ENCODE measurements at places on chromosomes 1 and 21. TPM values are rescaled to one million over a fixed set of nuclear protein-coding genes. Genes with fewer than 3 reads are reported as not detected.

- DNase-seq = no peak
- no peak overlapping the region for H3K4me3 ChIP-seq
- H3K27ac ChIP-seq = no peak overlapping the region
Measured at GRCh38 chr1:39324888-39325287, 120.4 kb downstream of the MACF1 start.

DNA sequence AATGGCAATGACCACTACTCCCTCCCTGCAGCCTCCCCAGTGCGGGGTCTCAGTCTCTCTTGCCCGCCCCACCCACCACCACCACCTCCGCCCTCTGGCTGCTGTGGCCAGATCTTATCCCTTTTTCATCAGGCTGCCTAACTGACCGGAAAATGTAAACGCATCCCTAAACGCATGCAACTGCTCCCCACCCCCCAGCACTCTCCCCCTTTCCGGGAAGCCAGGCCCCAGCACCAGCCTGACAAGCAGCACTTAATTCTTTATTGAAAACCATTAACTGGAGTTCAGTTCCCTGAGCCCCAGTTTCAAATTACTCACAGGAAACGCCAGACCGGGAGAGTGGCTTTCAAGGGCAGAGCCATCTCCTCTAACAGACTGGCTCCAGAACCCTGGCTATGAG, 147.7 kb downstream of the DMRTA2 start:
- no peak for DNase-seq
- H3K27ac ChIP-seq = no peak overlapping the region
- H3K4me3 ChIP-seq = no peak overlapping the region
- H3K4me1 ChIP-seq = no peaks in the 10 kb centered on the region

GRCh38 chr1:177255411-177255810, 84.7 kb downstream of the BRINP2 start:
- H3K27me3 ChIP-seq = peaks cover 30% of the 10 kb centered on the region
- H3K4me3 ChIP-seq = no peak overlapping the region
- H3K36me3 ChIP-seq = no peaks in the 10 kb centered on the region
- no peak for DNase-seq
- H3K27ac ChIP-seq = no peak overlapping the region
- peaks cover 12% of the 10 kb centered on the region for H3K4me1 ChIP-seq

DNA sequence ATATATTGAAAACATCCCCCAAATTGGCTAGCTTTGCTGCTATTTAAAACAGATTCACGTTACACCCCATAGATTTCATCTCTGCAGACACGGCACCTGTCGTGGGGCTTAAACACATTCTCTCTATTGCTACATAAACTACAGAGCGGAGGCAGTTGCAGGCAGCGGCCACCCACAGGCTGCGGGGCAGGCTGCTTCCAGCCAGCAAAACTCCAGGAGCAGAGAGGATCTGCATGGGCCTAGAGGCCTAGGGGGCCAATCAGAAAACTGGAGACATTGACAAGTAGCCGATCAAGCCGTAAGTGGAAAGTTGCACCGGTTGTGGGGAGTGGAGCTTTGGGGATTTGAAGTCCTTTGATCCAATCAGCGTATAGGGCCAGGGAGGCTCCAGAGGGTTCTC, 129.0 kb upstream of the KLHDC7A start:
- H3K27ac ChIP-seq = no peak overlapping the region
- H3K27me3 ChIP-seq = peaks cover 90% of the 10 kb centered on the region
- DNase-seq = no peak
- H3K36me3 ChIP-seq = no peaks in the 10 kb centered on the region

GRCh38 chr21:27017246-27017645, 50.4 kb upstream of the ADAMTS5 start:
- peaks cover 2% of the 10 kb centered on the region for H3K4me1 ChIP-seq
- H3K27ac ChIP-seq = no peak overlapping the region

DNA sequence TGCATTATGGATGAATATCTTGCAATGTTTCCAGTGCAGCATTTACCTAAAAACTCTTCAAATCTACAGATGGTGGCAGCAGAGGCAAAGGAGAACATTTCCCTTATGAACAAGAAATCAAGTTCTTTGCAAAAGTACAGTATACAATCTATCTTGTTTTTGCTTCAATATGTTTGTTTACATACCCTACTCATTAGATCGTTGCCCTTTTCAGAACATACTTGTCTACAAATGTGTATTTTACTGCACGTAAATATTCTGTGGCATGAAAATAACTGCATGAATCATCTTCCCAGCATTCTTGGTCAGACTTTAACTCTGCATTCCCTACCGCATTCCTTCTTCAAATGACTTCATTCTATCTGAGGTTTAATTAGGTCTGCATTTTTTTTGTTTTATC, 212.7 kb downstream of the ZP4 start:
- peak overlapping the region; percentile 34 for H3K27ac ChIP-seq
- no peak overlapping the region for H3K4me3 ChIP-seq
- H3K27me3 ChIP-seq = no peaks in the 10 kb centered on the region

DNA sequence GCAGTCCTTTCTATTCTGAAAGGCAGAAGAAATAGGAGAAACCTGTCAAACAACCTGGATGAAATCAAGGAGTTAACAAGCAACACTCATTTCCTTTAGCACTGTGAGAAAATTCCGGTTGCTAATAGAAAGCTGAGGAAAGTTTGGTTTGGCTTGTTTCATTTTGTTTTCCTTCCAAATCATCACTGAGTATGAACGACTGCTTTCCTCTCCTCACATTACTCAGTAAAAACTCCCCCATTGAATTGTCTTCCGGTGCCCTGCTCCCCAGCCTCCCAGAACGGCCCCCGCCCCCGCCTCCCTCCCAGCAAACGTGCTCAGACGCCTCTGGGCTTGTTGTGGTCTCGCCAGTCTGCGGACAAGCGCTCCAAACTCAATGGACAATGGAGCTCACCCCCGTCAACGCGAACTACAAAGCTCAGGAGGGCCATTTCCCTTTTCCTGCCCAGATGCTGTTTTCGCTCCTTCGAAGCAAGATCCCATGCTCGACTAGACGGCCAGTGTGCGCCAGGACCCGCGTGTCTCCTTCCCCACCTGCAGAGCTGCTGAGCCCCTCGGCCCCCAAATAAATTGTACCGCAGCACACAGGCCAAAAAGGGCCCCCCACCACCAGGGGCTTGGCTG, 747 bp downstream of the STX6 start:
- peak overlapping the region; percentile 88 for H3K27ac ChIP-seq
- DNase-seq = peak; percentile 62
- no peaks in the 10 kb centered on the region for H3K36me3 ChIP-seq
- H3K4me1 ChIP-seq = peaks cover 43% of the 10 kb centered on the region
- H3K4me3 ChIP-seq = peak overlapping the region; percentile 78
- H3K27me3 ChIP-seq = no peaks in the 10 kb centered on the region

DNA sequence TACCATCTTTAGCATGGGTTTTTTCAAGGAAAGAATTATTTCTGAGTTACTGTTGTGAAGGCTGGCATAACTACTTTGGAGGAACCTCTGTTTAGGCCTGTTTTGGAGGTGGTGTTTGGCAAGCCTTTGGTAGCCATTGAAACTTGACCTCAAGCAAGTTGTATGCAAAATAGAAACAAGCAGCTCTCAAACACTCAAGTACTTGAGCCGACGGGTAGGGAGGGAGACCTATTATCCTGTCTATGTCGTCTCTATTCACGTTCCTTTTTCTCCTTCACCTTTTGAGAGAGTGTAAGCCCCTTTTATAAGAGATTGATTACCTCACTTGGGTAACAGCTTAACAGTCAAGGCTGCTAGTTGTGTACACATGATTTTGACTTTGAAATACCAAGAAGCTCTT, 878.3 kb upstream of the CXADR start:
- no peaks in the 10 kb centered on the region for H3K27me3 ChIP-seq
- no peaks in the 10 kb centered on the region for H3K36me3 ChIP-seq
- no peak overlapping the region for H3K4me3 ChIP-seq
- peaks cover 15% of the 10 kb centered on the region for H3K4me1 ChIP-seq
- peak overlapping the region; percentile 2 for H3K27ac ChIP-seq

- H3K36me3 ChIP-seq = peaks cover 13% of the 10 kb centered on the region
- H3K27me3 ChIP-seq = no peaks in the 10 kb centered on the region
Measured at GRCh38 chr1:12587981-12588640, 29.9 kb downstream of the DHRS3 start.

DNA sequence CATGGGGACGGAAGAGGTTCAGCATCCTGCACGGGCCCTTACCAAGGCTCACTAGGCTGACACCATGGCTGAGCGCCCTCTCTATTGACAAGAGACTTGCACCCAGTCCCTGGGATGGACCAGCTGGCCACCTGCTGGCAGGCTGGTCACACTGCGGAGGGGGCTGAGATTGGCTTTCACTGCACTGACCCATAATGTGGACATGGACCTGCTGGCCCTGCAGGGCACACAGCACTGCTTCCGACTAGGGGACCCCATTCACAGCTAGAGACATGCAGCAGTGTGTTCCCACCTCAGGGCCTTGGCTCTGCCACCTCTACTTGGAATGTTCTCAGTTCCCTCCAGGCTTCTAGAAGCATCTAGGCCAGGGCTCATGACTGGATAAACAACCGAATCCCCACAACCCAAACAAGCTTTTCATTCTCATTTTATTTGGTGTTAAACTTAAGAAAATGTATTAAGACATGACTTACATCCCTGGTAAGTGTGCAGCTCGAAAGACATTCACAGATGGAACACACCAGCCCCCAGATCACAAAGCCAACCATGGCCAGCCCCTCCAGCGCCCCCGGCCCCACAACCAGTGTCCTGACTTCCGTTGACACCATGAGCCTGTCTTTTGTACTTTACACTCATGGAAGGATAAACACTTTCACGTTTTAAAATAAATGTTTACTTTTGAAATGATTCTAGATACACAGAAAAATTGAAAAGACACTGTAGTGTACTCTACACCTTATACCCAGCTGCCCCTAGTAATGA, 9.3 kb upstream of the SRARP start:
- H3K4me1 ChIP-seq = no peaks in the 10 kb centered on the region
- no peaks in the 10 kb centered on the region for H3K36me3 ChIP-seq
- H3K27me3 ChIP-seq = no peaks in the 10 kb centered on the region
- H3K27ac ChIP-seq = no peak overlapping the region
- peak; percentile 63 for DNase-seq

GRCh38 chr1:114208106-114208505, 54.4 kb upstream of the SYT6 start:
- no peak for DNase-seq
- peaks cover 86% of the 10 kb centered on the region for H3K27me3 ChIP-seq
- H3K36me3 ChIP-seq = no peaks in the 10 kb centered on the region
- H3K27ac ChIP-seq = no peak overlapping the region
- no peaks in the 10 kb centered on the region for H3K4me1 ChIP-seq

GRCh38 chr1:43781574-43781973, 74.2 kb downstream of the ST3GAL3 start:
- H3K4me1 ChIP-seq = peaks cover 26% of the 10 kb centered on the region
- H3K27me3 ChIP-seq = no peaks in the 10 kb centered on the region
- no peaks in the 10 kb centered on the region for H3K36me3 ChIP-seq

- peaks cover 11% of the 10 kb centered on the region for H3K27me3 ChIP-seq
- H3K4me3 ChIP-seq = no peak overlapping the region
- H3K4me1 ChIP-seq = peaks cover 8% of the 10 kb centered on the region
- no peaks in the 10 kb centered on the region for H3K36me3 ChIP-seq
Measured at GRCh38 chr1:108717774-108718316, 5.1 kb downstream of the FNDC7 start.

GRCh38 chr1:52402860-52403240, 1.4 kb downstream of the ORC1 start:
- H3K27me3 ChIP-seq = no peaks in the 10 kb centered on the region
- peaks cover 14% of the 10 kb centered on the region for H3K36me3 ChIP-seq
- DNase-seq = no peak
- no peak overlapping the region for H3K27ac ChIP-seq
- H3K4me1 ChIP-seq = peaks cover 34% of the 10 kb centered on the region

GRCh38 chr1:181483285-181484195, at the start of gene CACNA1E:
CACNA1E (plus strand) TSS chr1:181483517; CDS start chr1:181483745, 228 bp downstream.
- H3K27me3 ChIP-seq = peaks cover 95% of the 10 kb centered on the region
- no peak for DNase-seq
- H3K4me1 ChIP-seq = peaks cover 25% of the 10 kb centered on the region
- H3K4me3 ChIP-seq = peak within 1 kb of the TSS; percentile 35
- no peaks in the 10 kb centered on the region for H3K36me3 ChIP-seq

- H3K27me3 ChIP-seq = no peaks in the 10 kb centered on the region
- no peaks in the 10 kb centered on the region for H3K4me1 ChIP-seq
Measured at GRCh38 chr1:55702064-55702463, 486.9 kb upstream of the USP24 start.

GRCh38 chr1:11784993-11785769, 20.6 kb downstream of the MTHFR start:
- H3K4me3 ChIP-seq = peak overlapping the region; percentile 60
- no peaks in the 10 kb centered on the region for H3K27me3 ChIP-seq
- DNase-seq = peak; percentile 78
- peaks cover 60% of the 10 kb centered on the region for H3K4me1 ChIP-seq

GRCh38 chr1:194618101-194618500, 1431.7 kb upstream of the B3GALT2 start:
- no peaks in the 10 kb centered on the region for H3K27me3 ChIP-seq
- DNase-seq = no peak
- no peak overlapping the region for H3K27ac ChIP-seq
- no peaks in the 10 kb centered on the region for H3K36me3 ChIP-seq
- H3K4me1 ChIP-seq = no peaks in the 10 kb centered on the region
- no peak overlapping the region for H3K4me3 ChIP-seq

DNA sequence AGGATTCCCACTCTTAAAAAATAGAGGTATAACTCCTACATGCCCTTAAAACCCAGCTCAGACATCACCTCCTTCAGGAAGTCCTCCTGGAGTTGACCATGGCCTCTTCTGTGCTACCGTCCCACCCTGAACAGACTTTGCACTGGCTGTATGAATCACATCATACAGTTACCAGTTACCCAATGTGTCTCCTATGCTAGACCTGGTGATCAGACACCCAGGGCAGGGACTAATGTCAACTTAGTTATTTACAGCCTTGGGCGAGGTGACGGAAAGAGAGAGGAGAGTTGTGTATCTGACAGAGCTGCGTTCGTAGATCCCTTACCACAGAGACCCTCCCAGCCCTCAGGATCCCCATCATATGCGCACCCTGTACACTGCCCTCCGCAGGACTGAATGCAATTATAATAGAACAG, 72.7 kb downstream of the SLC66A1 start:
- no peaks in the 10 kb centered on the region for H3K27me3 ChIP-seq
- no peak overlapping the region for H3K4me3 ChIP-seq
- peaks cover 51% of the 10 kb centered on the region for H3K4me1 ChIP-seq
- H3K36me3 ChIP-seq = peaks cover 27% of the 10 kb centered on the region
- no peak overlapping the region for H3K27ac ChIP-seq
- DNase-seq = no peak

DNA sequence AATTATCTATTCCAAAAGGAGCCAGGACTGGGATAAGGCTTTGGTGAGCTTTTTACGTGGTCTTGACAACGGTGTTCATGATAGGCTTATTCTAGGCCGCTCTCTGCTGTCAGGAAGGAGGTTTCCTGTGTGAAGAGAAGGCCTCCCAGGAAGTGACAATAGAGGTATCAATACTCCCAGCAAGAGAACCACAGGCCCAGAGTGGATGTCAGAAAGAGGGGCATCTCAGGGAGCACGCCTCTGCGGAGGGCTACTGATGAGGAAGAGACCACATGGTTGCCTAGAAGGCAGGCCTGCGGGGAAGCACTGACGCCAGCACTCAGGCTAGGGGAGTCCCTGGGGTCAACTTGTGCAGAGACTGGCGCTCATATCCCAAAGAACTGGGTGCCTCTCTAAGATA, 60.4 kb downstream of the ITPKB start:
- DNase-seq = no peak
- no peak overlapping the region for H3K4me3 ChIP-seq
- H3K4me1 ChIP-seq = peaks cover 100% of the 10 kb centered on the region
- H3K27me3 ChIP-seq = no peaks in the 10 kb centered on the region
- H3K36me3 ChIP-seq = no peaks in the 10 kb centered on the region

GRCh38 chr1:83770319-83770661, 228.6 kb downstream of the TTLL7 start:
- H3K36me3 ChIP-seq = no peaks in the 10 kb centered on the region
- H3K4me1 ChIP-seq = no peaks in the 10 kb centered on the region
- no peaks in the 10 kb centered on the region for H3K27me3 ChIP-seq
- no peak overlapping the region for H3K4me3 ChIP-seq

Gene PCP4
- total RNA-seq = 5.4 TPM

Gene TCP10L
- 3.0 TPM for total RNA-seq

Gene SELL
- 1.2 TPM for total RNA-seq

Gene SIPA1L2
- total RNA-seq = 127 TPM

Gene LYPD8
- total RNA-seq = not detected

Gene SPRR3
- total RNA-seq = not detected

Gene LDLRAD1
- not detected for total RNA-seq

Gene YTHDF2
- total RNA-seq = 32.1 TPM
